ENCODE measurements at places on chromosomes 6 and 20.

DNA sequence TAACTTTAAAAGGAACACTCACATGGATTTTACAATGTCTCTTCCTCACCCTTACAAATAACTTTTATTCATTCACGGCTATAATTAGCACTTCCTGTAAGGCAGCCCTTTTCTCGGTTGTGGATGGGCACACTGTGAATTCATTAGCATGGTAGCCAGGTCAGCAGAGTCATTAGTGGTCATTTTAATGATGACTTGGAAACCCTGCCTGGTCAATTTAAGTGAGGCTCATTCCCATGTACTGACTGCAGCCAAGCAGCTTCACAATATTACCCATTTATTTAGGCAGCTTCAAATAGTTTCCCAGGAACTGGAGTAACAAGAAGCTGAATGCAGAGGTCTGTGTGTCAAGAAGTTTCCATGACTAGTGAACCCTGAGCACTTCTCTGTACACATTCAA, 248.8 kb downstream of the KHDC1L start:
- no peak overlapping the region for H3K4me3 ChIP-seq
- DNase-seq, result no peak
- H3K4me1 ChIP-seq, result peaks cover 29% of the 10 kb centered on the region
- peak overlapping the region; percentile 54 for H3K27ac ChIP-seq

GRCh38 chr6:12450467-12450866, 160.3 kb downstream of the EDN1 start:
- no peaks in the 10 kb centered on the region for H3K36me3 ChIP-seq
- no peaks in the 10 kb centered on the region for H3K4me1 ChIP-seq
- no peak overlapping the region for H3K27ac ChIP-seq
- no peak overlapping the region for H3K4me3 ChIP-seq
- no peaks in the 10 kb centered on the region for H3K27me3 ChIP-seq

DNA sequence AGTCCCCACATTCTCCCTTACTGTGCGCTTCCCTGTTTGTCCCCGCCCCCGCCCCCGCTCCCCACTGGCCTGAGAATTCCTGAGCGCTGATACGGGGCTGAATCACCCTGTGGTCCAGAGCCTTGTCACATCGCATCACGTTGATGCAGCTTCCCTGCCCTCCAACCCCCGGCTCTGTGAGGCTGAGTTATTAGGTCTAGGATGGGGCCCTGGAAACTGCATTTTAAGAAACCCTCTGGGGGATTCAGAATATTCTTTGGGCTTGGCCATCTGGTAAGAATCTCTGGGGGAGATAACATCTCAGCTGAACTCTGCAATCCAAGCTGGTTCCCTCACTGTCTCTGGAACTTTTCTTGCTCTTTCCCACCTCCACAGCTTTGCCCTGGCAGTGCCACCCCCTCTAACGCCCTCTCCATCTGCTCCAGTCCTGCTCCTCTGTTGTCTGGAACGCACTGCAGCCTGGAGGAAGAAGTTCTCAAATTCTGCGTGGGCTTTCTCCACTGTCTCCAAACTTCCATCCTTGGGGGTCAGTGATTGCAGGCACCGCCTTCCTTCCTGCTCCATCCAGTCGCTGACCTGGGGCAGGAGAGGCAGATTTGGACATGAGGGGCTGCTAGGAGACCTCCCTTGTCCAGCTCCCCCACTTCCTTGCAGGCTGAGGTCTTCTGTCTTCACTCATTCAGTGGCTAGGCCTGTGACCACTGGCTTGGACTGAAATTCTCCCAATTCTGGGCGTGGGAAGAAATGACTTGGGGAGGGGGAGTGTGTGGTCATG, 42.6 kb downstream of the KIAA1755 start:
- H3K4me3 ChIP-seq, result no peak overlapping the region
- no peaks in the 10 kb centered on the region for H3K36me3 ChIP-seq
- H3K27ac ChIP-seq, result no peak overlapping the region
- peaks cover 14% of the 10 kb centered on the region for H3K4me1 ChIP-seq
- no peaks in the 10 kb centered on the region for H3K27me3 ChIP-seq
- no peak for DNase-seq

- H3K4me3 ChIP-seq, result no peak overlapping the region
- H3K36me3 ChIP-seq, result no peaks in the 10 kb centered on the region
- no peaks in the 10 kb centered on the region for H3K27me3 ChIP-seq
Observed at GRCh38 chr6:72857791-72858585, 236.1 kb downstream of the KCNQ5 start.

DNA sequence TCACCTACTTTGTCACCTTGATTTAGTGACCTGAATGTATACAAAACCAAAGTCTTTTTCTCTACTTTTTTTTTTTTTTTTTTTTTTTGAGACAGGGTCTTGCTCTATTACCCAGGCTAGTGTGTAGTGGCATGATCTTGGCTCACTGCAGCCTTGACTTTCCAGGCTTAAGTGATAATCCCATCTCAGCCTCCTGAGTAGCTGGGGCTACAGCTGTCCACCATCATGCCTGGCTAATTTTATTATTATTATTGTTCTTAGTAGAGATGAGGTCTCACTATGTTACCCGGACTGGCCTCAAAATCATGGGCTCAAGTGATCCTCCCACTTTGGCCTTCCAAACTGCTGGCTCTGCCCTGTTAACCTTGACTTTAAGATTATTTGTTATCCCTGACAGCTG, 37.5 kb downstream of the CRISP2 start:
- no peaks in the 10 kb centered on the region for H3K4me1 ChIP-seq
- H3K27ac ChIP-seq, result no peak overlapping the region
- H3K27me3 ChIP-seq, result no peaks in the 10 kb centered on the region
- H3K4me3 ChIP-seq, result no peak overlapping the region

DNA sequence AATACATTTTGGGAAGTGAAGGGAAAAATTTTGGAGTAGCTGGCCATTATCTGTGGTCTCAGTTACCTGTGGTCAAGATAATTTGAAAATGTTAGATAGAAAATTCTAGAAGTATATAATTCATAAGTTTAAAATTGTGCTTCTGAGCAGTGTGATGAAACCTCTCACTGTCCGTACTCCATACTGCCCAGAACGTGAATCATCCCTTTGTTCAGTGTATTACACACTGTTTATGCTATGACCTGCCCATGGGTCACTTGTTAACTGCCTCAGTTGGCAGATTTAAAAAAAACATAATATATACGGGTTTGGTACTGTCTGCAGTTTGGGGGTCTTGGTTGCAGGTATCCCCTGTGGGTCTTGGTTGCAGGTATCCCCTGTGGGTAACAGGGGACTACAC, 4.1 kb upstream of the CALHM5 start:
- H3K36me3 ChIP-seq, result no peaks in the 10 kb centered on the region
- H3K27ac ChIP-seq, result no peak overlapping the region
- no peak overlapping the region for H3K4me3 ChIP-seq
- H3K4me1 ChIP-seq, result no peaks in the 10 kb centered on the region
- DNase-seq, result no peak

DNA sequence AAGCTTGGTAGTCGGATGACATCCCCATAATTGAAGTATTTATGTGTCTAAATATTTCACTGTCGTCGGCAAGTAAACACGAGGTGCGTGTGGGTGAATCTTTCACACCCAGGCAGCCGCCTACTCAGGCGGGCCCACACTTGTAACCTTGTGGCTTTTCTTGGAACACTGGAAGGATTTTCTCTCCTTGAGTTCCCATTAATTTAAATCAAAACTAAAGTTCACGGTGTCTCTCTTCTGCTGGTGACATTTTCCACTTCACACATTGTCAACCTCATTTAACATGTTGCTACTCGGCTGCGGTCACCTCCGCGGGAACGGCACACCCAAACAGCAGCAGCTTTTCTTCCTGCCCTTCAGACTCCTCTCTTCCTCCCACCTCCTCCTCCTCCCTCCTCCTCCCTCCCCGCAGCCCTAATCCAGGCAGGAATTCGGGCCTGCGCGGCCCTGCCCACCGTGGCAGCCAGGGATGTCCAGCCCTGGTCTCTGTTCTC, 336.6 kb downstream of the QKI start:
- H3K36me3 ChIP-seq, result no peaks in the 10 kb centered on the region
- H3K4me1 ChIP-seq, result no peaks in the 10 kb centered on the region
- H3K27me3 ChIP-seq, result no peaks in the 10 kb centered on the region
- DNase-seq, result peak; percentile 86
- H3K4me3 ChIP-seq, result no peak overlapping the region
- H3K27ac ChIP-seq, result no peak overlapping the region

DNA sequence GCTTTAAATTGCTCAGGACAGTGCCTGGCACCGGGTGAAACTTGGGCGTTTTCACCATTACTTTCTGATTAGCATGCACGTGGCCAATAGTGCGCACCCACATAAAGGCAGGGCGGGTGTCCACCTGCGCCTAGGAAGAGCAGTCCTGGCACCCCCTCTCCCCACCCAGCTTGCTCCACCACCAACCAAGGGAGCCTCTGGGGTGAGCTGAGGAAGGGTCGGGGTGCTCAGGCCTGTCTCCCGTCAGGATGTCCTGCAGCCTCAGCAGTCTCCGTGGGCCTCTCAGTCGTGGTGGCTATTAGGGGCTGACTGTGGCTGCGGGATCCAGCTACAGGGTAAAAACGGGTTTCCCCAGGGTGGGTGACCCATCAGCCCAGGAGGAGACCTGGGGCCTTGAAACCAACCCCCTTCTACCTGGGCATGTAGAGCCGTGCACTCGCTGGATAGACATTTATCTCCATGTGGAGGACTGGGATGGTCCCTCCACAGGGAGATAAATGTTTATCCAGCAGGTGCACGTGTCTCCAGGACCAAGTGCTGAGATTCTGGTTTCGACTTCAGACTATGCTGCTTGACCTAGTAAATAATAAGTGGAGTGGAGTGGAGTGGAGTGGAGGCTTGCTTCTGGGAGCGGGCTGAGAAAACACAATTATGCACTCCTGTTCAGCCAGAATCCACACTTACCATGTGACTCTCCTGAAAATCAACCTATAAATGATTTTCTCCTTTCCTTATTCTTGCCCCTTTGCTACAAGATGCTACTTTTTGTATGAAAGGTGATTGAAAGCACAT, 91.1 kb downstream of the ZDHHC14 start:
- no peak overlapping the region for H3K27ac ChIP-seq
- peak; percentile 81 for DNase-seq
- H3K27me3 ChIP-seq, result no peaks in the 10 kb centered on the region
- no peaks in the 10 kb centered on the region for H3K36me3 ChIP-seq
- H3K4me1 ChIP-seq, result no peaks in the 10 kb centered on the region
- no peak overlapping the region for H3K4me3 ChIP-seq

- H3K4me1 ChIP-seq, result peaks cover 51% of the 10 kb centered on the region
- H3K27me3 ChIP-seq, result no peaks in the 10 kb centered on the region
Observed at GRCh38 chr6:125791151-125791819, 525 bp downstream of the NCOA7 start.

DNA sequence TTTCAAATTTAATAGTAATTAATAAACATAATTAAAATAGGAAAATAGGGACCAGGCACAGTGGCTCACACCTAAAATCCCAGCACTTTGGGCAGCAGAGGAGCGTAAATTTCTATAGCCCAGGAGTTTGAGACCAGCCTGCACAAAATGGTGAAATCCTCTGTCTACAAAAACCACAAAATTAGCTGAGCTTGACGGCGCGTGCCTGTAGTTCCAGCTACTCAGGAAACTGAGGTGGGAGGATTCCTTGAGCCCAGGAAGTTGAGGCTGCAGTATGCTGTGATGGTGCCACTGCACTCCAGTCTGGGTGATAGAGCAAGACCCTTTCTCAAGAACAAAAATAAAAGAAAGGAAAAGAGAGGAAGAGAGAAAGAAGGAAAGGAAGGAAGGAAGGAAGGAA, 1387.0 kb upstream of the ADGRB3 start:
- no peak for DNase-seq
- no peak overlapping the region for H3K27ac ChIP-seq
- no peaks in the 10 kb centered on the region for H3K27me3 ChIP-seq
- H3K36me3 ChIP-seq, result no peaks in the 10 kb centered on the region

- H3K27ac ChIP-seq, result no peak overlapping the region
- no peak for DNase-seq
- H3K4me1 ChIP-seq, result no peaks in the 10 kb centered on the region
- H3K27me3 ChIP-seq, result no peaks in the 10 kb centered on the region
Observed at GRCh38 chr6:94751641-94752329, 825.5 kb upstream of the MANEA start.

- no peak for DNase-seq
- H3K4me1 ChIP-seq, result no peaks in the 10 kb centered on the region
- H3K27ac ChIP-seq, result no peak overlapping the region
- H3K4me3 ChIP-seq, result no peak overlapping the region
Observed at GRCh38 chr6:159862103-159862502, 28.7 kb upstream of the MAS1 start.

- no peak for DNase-seq
- H3K27me3 ChIP-seq, result no peaks in the 10 kb centered on the region
- no peaks in the 10 kb centered on the region for H3K36me3 ChIP-seq
- no peaks in the 10 kb centered on the region for H3K4me1 ChIP-seq
Observed at GRCh38 chr6:37972994-37973757, 153.6 kb downstream of the ZFAND3 start.

DNA sequence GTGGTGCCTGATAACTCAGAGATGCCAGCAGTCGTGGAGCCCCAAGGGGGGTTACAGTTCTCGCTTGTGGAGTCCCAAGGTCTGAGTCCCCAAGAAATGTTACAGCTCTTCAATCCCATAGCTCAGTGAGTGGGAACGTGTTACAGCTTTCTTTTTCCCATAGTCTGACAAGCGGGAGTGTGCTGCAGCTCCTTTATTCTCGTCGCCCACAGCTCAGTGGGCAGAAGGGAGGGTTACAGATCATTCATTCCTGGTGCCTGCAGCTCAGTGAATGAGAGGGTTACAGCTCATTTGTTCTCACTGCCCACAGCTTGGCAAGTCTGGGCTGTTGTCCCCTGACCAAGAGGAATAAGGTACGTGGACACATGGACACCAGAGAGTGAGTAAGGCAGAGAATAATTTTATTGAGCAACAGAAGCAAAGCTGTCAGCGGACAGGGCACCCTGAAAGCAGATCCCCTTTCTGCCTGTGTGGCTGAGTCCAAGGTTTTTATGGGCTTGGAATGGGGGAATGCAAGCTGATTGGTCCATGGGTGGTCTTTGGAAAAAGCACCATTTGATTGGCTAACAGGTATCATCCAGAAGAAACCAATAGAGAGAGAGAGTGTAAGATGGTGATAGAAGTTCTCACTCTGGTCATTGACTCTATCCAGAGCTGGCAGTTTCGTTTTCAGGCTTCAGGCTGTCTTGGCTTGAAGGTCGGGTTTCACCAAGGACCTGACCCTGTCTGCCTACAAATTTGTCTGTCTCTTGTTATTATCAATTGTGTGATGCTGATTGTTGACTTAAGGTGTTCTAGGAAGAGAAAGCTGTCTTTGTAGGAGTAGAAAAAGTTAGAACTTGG, 16.4 kb downstream of the RNF217 start:
- H3K27me3 ChIP-seq, result no peaks in the 10 kb centered on the region
- H3K4me1 ChIP-seq, result peaks cover 15% of the 10 kb centered on the region
- H3K36me3 ChIP-seq, result peaks cover 11% of the 10 kb centered on the region
